Stimulated activated CD4-positive, alpha-beta T cell treated with anti-CD3 and anti-CD28 coated beads, Interleukin-4, amount 100 ng/mL, for 24 hours (primary cell): ENCODE measurements at places on chromosomes 3 and 15.

DNA sequence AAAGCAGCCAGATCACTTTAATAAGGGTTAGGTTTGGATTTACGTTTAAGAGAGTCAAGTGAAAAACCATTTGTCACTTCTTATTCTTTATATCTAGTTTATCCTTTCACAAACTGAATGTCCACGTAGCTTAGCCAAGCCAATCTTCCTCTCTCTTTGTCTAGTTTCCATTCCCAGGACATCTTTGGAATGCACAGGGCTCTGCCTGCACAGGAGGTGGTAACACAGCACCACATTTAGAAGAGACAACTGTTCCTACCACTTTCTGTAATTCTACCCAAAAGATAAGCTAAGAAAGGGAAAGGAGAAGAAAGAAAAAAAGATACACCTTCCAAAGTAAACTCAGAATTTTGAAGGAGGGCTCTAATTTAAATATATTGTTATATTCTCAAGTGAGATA is 67.9 kb downstream of the IGSF11 start:
- DNase-seq: no peak

DNA sequence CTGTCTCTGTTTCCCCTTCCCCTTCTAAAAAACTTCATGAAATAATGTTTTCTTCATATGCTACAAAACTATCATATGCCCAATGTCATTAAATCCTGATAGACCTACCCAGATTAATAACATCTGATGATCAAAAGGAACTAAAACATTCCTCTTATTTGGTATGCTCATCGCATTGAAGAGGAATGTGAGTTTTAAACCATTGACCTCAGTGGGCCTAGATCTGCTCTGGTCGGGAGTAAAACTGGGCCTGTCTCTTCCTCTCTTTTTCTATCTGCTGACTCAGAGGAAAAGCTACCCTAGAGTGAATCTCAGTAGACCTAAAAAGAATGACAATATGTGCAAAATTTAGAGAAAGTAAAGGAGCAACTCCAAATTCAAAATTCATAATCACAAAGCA is 275.8 kb downstream of the SATB1 start:
- no peak for DNase-seq

GRCh38 chr3:4904811-4905695 is 74.2 kb upstream of the BHLHE40 start:
- no peak for DNase-seq

GRCh38 chr3:66093981-66094380 is 55.3 kb upstream of the MAGI1 start:
- DNase-seq: no peak

DNA sequence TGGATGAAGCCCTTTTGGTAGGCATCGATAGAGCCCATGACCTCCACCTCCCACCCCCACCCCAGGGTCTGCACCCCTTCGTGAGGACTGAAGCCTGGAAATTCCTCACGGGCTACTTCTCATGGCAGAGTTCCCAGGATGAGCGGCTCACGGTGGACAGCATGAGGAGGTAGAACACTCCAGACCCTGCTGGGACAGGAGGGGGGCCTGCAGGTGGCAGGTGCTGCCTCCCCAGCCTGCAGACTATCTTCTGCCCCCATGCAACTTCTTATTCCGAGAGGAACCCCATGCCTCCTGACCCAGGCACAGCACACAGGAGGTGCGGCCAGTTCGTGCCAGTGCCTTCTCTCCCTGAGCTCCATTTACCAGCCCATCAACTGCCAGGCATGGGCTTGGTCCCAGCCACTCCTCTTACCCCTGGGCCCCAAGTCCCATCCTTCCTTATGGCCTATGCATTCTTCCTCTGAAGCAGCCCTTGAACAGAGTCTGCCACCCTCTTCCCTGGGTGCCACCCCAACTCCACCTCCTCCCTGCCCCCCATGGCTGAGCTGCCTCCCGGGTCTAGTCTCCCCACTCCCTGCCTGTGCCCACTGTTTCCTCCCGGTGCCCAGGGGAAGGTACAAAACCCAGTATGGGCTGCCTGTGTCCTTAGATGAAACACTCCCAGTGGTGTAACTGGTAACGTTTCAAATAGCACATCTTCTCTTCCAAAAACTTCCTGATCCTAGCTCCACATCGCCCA is 8.4 kb downstream of the TBC1D21 start:
- DNase-seq: no peak

GRCh38 chr3:123993818-123994217 is 1.9 kb upstream of the ROPN1 start:
- no peak for DNase-seq

DNA sequence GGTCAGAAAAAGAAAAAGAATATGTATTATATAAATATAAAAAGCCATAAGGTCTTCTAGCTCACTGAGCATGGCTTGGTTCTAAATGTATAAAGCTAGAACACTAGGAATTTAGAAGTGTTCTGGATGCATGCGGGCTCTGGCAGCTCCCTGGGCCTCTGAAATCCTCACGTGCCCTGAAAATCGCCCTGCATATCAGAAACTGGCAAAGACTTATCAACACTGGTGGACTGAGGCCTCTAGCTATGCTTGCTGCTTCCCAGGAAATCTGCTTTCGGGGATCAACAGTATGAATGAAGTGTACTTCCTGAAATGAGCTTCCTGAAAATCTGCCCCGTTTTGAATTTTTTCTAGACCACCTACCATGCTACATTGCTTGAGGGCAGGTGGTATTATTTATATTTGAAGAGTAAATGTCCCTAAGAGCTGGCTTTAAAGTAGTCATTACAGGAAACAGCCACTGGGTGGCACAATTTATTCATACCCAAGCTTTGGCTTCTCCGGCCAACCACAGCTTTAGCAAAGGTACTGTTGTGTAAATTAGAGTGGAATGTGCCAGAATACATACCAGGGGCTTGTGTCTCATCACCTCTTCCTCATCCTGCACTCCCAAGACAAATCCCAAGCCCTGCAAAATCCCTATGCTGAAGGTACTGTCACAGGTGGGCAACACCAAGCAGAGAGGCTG is 17.7 kb downstream of the CRTAP start:
- DNase-seq: peak; percentile 47

DNA sequence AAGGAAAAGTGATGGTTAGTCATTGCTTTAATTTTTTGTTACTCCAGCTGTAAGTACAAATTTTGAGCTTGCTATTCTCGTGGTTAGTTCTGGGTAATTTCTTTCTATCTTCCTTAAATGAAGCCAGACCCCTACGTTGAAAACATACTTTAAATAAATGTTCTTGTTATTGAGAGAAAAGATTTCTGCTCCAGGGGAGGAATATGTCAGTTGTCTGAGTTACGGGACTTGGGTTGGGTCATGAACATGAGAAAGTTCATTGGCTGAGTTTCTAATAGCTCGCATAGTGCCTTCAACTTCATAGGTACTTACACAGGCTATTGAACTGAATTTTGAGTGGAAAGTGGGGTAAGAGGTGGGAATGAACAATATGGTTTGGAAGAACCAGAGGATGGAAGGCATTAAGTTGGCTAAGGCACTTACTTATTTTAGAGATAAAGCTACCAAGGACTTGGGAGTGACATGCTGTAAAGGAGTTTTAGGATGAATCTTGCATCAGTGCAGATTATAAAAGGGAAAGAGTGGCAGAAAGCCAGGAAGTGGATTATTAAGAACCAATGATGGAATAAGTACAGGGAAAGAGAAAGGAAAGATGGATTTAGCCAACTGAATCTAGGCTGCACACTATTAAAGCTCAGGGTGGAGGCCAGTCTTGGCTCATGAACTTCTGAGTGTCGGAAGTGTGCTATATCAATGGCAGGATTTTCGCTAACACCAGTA is 1.4 kb downstream of the RPSA start:
- DNase-seq: no peak

GRCh38 chr15:45112143-45112590 is 1.8 kb downstream of the DUOX2 start:
- DNase-seq: no peak

DNA sequence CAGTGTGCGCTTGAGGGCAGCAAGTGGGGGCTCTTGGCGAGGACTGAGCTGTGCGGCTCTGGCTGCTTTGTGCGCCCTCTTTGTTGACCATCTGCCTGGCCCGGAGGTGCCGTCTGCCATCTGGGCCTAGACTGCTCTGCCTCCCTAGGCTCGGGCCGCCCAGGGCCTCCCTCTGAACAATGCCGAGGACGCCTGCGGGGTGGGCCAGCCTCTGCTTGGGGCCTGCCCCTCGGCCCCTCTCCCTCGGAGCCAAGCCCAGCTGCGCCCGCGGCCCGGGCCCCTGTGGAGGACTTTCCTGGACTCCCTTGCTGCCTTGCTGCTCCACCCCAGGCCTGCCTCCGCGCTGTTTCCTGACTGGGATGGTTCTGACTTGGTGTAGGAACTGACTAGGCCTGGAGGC is 31.9 kb upstream of the SPSB4 start:
- no peak for DNase-seq

DNA sequence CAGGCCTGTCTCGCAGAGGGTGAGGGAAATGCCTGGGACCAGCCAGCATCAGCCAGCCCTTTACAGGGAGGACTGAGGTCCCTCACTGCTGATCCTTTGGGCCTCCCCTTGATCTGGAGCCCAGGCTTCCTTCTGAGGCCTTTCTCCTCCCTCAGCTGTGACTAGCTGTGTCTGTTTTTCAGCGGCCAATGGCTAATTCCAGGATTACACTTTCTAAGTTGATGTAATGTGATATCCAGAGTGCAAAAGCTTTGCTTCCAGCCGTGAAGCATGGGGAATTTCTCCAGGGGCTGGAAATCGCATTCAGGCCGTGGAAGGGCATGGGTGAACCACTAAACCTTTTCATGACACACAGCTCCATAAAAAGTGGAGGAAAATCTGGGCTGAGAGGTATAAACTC is 157.6 kb downstream of the SHQ1 start:
- DNase-seq: no peak

DNA sequence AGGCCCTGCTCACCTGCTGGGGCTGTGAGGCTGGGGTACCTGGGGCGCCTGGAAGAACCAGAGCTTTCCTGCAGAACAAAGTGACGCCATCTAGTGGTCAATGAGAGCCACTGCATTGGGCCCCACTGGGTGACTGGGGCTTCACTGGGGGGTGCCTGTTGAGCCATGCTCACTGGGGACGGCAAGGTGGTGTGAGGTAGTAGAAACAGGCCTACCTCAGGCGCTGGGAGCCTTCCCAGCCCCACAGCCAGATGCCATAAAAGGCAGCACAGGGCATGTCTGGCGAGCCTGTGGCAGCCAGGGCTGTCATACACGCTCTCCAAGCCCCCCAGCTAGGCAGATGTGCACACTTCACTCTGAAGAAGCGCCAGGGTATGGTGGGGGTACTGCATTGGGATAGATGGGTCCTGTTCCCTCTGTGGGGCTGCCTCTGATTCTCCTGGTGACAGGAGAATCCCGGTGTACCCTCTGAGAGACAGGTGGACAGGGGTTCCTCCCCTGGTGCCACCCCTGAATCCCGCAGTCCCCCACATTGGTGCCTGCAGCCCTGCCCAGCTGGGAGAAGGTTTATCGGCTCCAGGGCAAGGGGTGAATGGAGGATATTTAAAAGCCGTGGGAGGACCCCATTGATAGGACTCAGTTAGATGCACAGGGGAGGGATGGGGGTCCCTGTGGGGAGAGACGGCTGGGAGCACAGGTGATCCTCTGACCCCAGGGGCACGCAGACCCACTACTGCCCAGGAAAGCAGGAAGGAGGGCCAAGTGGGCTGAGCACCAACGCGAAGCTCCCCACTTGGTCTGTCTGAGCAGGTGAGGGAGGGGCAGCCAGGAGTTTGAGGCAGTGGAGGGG is 178.8 kb downstream of the NSMCE3 start:
- peak; percentile 53 for DNase-seq

DNA sequence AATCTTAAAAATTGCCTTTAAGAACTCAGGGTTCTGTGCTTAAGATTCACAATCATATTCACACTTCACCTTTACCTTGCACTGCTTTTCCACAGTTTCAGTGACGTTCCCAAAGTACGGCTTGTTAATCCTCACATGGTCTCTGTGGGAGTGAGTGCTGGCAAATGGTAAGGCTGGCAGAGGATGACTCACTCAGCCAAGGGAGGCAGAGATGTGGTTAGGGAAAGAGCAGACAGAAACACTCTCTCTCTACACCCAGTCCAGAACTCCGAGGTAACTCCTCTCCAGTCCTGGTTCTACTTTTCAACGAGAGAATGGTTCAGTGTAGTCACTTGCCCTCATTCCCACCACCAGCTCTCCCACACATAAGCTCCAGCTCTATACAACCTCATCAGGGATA is 33.1 kb downstream of the RASGRP1 start:
- no peak for DNase-seq

GRCh38 chr3:156981005-156981404 is 154.9 kb downstream of the LEKR1 start:
- DNase-seq: no peak

GRCh38 chr15:97490429-97490828 is 470.1 kb upstream of the ARRDC4 start:
- no peak for DNase-seq

DNA sequence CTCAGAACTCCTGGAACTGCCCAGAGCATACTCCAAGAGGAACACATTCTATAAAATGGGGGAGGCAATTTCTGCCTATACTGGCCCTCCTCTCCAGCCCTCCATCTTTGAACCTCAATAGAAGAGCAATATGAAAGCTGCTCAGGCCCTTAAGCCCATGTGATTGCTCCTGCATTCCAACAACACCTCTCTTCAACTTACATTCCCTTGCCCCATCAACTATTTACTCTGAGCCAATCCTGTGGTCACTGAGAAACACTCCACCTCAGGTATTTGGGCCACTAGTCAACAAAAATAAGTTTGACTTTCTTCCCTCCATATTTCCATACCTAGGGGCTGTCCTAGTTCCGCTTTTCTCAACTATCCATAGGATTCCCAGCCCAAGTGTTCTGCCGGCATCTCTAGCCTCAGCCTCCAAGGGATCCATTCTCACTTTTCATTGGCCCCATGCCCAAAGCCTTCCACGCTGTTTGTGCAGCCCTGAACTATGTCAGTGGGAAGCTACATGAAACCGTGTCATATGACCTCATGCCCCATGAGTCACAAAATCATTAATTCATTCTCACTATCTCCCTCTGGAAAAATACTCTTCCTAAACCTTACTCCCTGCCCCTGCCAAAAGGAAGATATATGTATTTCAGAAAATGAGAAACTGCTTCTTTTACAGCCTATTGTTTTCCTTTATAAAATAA is 61.6 kb downstream of the GJD2 start:
- DNase-seq: no peak

GRCh38 chr3:127351775-127352350 is 64.0 kb upstream of the PRR20G start:
- DNase-seq: no peak

GRCh38 chr3:52596658-52597265 is 60.4 kb downstream of the UQCC5 start:
- no peak for DNase-seq

- DNase-seq: no peak
Measured at GRCh38 chr15:65730549-65731172, 61.4 kb downstream of the DENND4A start.

GRCh38 chr15:41333026-41333562 is 413 bp downstream of the NUSAP1 start:
- DNase-seq: no peak

DNA sequence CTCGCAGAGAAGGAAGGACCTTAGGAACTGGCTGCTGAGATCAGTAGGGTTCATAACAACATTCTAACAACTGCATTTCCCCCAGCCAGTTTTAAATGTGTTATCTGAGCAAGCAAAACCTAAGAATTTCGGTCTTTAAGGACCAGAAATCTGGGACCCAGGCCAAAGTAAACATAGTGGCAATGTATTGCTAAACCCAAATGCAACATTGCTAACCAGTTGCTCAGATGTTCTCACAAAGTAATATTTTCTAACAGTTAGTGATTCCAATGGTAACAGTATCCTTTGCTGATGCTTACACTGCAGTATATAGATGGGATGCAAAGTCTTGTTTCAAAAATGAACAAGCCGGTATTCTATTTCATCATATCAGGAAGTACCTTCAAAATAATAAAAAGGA is 254.3 kb downstream of the RYR3 start:
- no peak for DNase-seq

- DNase-seq: no peak
Measured at GRCh38 chr3:196609805-196610515, 29.5 kb upstream of the NRROS start.
